ENCODE measurements at places on chromosomes 12 and 14.
A peak's percentile ranks its signal among the peaks of the same experiment; 100 is the strongest.

- no peak for DNase-seq
These were observed 120.6 kb downstream of the PRICKLE1 start for GRCh38 chr12:42468921-42469320.

DNA sequence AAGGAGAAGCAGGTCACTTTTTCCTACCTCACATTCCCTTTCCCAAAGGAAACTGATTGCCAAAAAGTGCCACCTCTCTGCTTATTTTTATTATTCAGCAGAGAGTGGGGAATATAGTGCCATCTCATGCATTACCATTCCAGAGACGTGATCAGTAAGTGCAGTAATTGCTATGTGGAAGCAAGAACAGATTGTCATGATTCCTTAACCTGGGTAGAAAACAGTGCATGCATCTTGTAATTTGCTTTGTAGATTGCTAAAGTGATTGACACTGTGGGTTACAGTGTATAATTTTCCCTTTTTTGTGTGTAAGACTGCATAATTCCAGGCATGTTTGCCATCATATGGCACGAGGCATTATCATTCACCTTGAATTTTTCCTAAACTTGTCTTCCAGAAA lies 332.5 kb downstream of the DIO2 start:
- DNase-seq = no peak

GRCh38 chr14:81153187-81153586 lies 67.6 kb downstream of the GTF2A1 start:
- no peak for DNase-seq

- no peak for DNase-seq
These were observed 17.8 kb upstream of the HIF1A start for GRCh38 chr14:61677479-61677878.

DNA sequence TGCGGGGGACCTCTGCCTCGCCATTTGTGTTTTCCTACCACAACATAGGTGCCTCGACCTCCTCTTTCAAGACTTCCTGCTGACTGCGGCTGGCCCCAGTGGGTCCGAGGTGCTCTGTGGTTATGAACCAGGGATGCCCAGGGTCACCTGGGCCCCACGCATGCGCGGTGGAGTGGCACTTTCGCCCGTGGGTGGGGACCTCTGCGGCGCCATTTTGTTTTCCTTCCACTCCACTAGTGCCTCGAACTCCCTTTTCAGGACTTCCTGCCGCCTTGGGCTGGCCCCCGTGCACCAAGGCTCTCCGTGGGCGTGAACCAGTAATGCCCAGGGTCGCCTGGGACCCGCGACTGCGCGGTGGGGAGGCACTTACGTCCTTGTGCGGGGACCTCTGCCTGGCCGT lies 351.6 kb downstream of the ALG10 start:
- no peak for DNase-seq

DNA sequence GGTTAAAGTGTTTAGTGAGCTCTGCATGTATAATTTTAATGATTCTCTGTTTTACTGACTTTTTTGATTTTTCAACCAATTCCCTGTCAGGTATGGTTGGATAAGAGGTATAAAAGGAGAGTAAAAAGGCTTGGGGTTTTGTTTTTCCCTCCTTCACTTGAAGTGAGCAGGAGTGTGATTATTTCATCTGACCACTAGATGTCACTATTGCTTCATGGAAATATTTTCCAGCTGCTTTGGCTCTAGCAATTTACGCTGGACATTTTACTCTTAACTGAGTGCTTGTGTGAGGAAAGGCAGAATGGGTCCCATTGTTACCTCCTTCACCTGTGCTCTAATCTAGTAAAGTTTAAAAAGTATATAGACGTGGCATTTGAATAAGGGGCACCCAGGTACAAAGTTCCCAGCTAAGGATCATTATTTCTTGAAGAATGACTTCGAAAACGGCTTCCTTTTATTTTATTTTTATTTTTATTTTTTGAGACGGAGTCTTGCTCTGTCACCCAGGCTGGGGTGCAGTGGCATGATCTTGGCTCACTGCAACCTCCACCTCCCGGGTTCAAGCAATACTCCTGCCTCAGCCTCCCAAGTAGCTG lies 66.5 kb downstream of the TBC1D30 start:
- DNase-seq = peak; percentile 57

DNA sequence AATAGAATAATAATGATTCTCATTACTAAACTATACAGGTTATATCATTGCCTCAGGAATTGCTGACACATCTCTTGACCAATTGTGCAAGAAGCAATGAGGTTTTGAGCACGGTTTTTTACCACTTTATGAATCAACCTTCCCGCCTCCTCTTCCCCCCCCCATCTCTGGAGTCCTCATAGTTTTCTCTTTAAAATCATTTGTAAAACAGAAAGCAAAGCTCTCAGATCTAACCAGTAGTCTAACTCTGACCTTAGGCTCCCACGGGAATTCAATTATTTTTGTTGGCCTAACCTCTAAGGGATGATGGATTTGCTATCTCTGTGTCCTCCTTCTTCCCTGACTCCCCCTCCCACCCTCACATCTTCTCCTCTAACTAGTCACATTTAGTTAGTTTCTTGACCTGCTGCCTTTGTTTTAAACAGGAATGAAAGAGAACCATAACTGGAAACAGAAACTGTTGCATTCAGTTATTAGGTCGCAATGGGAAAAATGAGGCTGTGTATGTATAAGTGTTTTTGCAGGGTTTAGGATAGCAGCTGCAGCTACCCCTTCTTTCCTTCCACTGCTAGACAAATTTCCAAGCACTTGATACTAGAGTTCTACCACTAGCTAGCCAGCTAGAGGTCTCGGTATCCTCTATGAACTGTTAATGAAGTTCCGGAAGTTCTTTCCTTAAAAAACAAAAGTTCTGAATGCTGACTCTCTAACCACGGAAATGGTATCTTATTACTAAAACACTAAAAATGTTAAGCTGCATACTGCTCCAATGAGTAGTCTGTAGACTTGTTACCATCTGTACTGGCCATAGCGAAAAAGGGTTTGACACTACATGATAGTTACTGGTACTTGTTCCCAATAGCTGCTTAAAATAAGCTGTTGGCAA lies 65.4 kb downstream of the TAOK3 start:
- DNase-seq = no peak

GRCh38 chr12:124436366-124436765 lies 131.0 kb downstream of the NCOR2 start:
- no peak for DNase-seq

DNA sequence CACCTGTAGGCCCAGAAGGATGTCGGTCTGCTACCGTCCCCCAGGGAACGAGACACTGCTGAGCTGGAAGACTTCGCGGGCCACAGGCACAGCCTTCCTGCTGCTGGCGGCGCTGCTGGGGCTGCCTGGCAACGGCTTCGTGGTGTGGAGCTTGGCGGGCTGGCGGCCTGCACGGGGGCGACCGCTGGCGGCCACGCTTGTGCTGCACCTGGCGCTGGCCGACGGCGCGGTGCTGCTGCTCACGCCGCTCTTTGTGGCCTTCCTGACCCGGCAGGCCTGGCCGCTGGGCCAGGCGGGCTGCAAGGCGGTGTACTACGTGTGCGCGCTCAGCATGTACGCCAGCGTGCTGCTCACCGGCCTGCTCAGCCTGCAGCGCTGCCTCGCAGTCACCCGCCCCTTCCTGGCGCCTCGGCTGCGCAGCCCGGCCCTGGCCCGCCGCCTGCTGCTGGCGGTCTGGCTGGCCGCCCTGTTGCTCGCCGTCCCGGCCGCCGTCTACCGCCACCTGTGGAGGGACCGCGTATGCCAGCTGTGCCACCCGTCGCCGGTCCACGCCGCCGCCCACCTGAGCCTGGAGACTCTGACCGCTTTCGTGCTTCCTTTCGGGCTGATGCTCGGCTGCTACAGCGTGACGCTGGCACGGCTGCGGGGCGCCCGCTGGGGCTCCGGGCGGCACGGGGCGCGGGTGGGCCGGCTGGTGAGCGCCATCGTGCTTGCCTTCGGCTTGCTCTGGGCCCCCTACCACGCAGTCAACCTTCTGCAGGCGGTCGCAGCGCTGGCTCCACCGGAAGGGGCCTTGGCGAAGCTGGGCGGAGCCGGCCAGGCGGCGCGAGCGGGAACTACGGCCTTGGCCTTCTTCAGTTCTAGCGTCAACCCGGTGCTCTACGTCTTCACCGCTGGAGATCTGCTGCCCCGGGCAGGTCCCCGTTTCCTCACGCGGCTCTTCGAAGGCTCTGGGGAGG lies at the start of gene LTB4R:
TSS of gene LTB4R (plus strand) at position 857 of the 959 bp plus-strand sequence. CDS start 4,150 bp downstream, outside the sequence.
- DNase-seq = no peak
